Dermis microvascular lymphatic vessel endothelial cell (primary cell): ENCODE measurements at places on chromosomes 16 and 17.
A peak's percentile ranks its signal among the peaks of the same experiment; 100 is the strongest.

- DNase-seq = peak; percentile 52
These were observed 7.0 kb upstream of the TMEM235 start for GRCh38 chr17:78224231-78225087.

DNA sequence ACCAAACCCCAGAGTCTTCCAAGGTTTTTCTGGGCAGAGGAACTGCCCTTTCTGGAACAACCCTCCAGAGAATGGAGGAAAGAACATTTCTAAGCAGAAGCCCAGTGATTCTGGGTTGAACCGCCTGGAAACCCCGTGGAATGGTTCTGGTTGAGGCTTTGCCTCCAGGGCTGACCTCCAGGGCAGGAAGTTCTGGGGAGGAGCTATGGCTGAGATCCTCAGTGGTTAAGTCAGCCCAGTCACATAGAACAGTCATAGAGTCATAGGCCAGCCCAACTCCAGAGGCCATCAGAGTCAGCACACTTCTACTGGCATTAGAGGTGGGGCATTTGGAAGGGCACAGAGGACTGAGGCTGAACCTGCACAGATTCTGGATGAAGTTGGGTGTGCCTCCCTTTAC lies 65.9 kb downstream of the SPACA3 start:
- no peak for DNase-seq

GRCh38 chr17:39009581-39010001 lies 42.4 kb upstream of the FBXO47 start:
- no peak for DNase-seq

DNA sequence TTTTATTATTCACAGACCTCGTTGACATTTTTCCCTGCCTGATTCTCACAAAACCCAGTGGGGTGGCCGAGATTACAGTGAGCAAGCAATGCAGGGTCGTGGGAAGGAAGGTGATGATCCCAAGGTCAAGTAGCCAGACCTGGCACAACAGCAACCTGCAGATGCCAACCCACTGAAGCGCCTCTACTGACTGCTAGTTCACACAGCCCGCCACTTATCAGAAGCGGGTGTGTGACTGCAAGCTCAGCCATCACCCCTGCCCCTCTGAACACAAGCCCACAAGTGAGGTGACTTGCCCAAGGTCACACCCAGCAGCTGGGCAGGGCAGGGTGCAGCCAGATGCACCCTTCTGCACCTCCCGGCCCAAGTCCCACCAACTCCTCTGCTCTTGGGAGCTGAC lies 7.1 kb downstream of the TFAP4 start:
- no peak for DNase-seq

- no peak for DNase-seq
These were observed 1.8 kb downstream of the CDC42EP4 start for GRCh38 chr17:73309727-73310596.

DNA sequence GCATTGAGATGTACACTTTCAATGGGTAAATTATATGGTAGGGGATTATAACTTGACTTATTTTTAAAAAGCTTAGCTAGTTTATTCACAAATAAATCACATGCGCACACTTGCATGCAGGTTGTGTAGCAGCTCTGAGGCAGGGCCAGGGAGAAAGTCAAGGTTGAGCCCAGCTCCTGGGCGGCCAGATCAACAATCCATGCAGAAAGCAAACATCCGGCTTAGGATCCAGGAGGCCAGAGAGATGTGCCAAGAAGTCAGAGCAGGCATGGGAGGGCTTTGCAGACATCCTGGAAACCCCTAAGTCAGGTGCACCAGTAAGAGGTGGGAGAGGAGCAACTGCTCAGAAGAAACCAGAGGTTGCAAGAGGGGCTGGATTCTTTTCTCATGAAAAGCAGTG lies 186.5 kb downstream of the AXIN2 start:
- no peak for DNase-seq

- DNase-seq = peak; percentile 47
These were observed 9.3 kb downstream of the GJD3 start for GRCh38 chr17:40355123-40355803.

GRCh38 chr17:38511150-38512108 lies 83.2 kb downstream of the ARHGAP23 start:
- DNase-seq = no peak

- peak; percentile 20 for DNase-seq
These were observed 41.6 kb downstream of the SNX11 start for GRCh38 chr17:48148854-48149786.

DNA sequence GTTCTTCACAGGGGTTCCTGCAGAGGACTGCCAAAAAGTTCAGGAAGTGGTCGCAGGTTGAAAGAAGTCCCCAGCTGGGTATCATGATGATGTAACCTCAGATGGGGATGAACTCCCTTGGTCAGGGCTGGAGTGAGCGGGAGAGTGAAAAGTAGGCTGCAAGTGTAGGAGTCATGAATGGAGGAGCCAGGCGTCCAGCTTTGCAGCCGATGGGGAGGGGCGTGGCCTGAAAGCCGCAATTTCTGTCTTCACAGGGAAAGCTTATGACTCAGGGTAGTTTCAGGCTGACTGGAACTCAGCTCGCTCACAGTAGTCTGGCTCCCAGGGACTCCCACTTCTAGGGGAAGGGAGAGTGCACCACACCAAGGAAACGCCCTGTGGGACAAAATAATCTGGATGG lies 70.0 kb upstream of the HS3ST3A1 start:
- no peak for DNase-seq

DNA sequence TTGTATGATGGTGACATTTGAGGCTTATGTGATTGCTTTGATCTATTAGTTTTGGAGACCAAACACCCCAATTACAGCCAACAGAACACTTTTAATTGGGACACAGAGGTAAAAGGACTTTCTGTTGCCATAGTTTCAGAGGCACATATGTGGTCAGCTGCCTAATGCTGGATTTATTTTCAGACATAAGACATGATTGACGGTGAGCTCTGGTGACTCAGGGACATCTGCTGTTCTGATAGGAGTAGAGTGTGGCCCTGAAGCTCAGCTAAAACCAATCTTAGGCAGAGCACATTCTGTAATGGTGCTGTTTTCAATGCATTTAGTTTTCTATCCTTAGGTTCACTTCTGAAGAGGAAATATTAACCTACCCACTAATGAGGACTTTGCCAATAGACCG lies 247.1 kb downstream of the UTP18 start:
- no peak for DNase-seq

DNA sequence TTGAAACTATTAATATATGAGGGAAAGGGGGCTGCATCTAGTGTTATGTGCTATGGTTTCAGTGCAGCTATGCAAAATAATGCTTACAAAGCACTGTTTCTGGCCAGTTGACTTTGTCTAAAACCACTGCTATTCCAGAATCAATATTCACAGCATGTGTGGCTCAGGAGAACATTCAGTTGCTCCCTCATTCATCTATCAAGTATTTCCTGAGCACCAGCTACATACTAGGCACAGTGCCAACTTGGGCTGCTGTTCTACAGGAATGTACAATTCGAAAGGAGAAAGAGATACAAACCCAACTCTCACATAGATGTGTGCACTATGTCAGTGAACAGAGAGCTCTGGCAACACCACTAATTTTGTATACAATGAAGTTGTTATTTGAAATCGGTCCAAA lies 183.0 kb downstream of the PHKB start:
- peak; percentile 92 for DNase-seq

- DNase-seq = no peak
These were observed 82.9 kb downstream of the SDR42E1 start for GRCh38 chr16:81928271-81928918.

GRCh38 chr17:82098939-82099763 lies 1.1 kb upstream of the FASN start:
- DNase-seq = no peak

DNA sequence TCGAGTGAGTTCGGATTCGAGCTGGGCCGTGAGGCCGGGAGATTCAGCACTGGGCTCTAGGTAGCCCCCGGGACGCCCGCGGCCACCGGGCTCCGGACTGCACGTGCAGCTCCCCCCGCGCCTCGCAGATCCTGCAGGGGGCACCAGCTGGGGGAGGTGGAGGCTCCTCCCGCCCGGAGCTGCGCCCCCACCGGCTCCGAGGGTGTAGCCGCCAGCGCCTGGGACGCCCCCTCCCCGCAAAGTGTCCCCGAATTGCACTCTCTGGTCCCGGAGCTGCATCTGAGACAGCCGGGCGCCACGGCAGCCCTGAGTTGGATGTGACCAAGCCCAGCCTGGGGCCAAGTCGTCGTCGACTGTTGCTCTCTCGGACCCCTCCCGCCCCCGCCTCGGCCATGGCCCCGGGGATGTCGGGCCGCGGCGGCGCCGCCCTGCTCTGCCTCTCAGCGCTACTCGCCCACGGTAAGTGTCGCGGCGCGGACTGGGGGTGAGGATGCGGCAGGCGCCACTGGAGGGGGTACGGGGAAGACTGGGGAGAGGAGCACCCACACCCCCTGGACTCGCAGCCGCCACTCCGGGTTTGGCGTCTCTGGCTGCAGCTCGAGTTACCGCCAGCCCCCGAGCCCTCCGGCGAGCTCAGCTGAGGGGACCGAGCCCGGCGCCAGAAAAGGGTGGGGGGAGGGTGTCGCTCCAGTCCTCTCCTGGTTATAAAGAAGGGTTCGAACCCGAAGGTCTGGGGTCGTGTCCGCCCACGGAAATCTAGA lies 1.5 kb downstream of the TMEM132E start:
- DNase-seq = no peak

- peak; percentile 75 for DNase-seq
These were observed 19.7 kb downstream of the GOSR2 start for GRCh38 chr17:46942441-46943217.

DNA sequence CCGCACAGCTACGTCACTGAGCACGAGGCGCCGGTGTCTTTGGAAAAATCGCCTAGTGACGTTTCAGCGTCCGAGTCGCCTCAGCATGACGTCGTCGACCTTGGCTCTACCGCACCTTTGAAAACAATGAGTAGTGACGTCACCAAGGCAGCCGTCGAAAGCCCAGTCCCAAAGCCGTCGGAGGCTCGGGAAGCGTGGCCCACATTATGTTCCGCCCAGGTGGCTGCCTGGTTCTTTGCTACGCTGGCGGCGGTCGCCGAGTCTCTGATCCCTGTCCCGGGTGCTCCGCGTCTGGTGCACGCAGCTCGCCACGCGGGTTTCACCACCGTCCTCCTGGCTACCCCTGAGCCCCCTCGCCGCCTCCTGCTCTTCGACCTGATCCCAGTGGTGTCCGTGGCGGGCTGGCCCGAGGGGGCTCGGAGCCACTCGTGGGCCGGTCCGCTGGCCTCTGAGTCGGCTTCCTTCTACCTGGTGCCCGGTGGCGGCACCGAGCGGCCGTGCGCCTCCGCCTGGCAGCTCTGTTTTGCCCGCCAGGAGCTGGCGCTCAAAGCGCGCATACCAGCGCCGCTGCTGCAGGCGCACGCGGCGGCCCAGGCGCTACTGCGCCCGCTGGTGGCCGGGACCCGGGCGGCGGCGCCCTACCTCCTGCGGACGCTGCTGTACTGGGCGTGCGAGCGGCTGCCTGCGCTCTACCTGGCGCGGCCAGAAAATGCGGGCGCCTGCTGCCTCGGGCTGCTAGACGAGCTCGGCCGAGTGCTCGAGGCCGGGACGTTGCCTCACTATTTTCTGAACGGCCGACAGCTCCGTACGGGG lies 1.5 kb downstream of the TMEM102 start:
- peak; percentile 71 for DNase-seq

GRCh38 chr17:27607521-27608091 lies 23.4 kb upstream of the LGALS9 start:
- no peak for DNase-seq

DNA sequence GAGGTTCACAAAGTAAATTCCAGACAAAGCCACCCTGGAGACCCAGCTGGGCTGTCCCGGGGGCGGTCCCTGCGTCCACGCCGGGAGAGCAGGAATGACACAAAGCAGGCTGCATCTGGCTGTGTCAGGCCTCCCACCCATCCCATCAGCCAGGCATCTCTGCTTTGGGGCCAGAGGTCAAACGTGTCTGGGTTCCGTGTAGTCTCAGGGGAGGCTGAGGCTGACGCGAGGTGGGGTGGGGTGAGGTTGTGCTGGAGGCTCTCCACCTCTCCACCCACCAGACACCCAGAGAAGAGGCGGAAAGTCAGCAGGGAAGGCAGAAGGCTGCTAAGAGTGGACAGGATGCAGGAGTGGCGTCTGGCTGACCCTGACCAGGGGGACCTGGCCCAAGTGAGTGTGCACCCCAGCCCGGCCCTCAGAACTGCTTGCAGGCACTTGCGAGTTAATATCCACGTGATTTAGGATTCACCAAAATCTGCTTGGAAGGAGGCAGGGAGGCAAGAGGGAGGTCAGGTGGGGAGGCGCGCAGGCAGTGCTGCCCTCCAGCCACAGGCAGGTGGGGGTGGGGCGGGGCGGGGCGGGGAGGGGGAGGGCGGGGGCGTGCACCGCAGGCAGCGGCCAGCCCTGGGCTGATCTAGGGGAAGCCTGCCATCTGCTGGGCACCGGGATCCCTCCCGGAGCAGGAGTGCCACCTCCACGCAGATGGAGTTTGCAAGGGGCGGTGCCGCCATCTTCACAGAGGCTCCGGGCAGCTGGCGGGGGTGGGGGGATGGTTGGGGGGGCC lies 44.3 kb downstream of the TBC1D16 start:
- DNase-seq = peak; percentile 68

GRCh38 chr17:81404558-81405165 lies 9.4 kb downstream of the BAHCC1 start:
- no peak for DNase-seq

DNA sequence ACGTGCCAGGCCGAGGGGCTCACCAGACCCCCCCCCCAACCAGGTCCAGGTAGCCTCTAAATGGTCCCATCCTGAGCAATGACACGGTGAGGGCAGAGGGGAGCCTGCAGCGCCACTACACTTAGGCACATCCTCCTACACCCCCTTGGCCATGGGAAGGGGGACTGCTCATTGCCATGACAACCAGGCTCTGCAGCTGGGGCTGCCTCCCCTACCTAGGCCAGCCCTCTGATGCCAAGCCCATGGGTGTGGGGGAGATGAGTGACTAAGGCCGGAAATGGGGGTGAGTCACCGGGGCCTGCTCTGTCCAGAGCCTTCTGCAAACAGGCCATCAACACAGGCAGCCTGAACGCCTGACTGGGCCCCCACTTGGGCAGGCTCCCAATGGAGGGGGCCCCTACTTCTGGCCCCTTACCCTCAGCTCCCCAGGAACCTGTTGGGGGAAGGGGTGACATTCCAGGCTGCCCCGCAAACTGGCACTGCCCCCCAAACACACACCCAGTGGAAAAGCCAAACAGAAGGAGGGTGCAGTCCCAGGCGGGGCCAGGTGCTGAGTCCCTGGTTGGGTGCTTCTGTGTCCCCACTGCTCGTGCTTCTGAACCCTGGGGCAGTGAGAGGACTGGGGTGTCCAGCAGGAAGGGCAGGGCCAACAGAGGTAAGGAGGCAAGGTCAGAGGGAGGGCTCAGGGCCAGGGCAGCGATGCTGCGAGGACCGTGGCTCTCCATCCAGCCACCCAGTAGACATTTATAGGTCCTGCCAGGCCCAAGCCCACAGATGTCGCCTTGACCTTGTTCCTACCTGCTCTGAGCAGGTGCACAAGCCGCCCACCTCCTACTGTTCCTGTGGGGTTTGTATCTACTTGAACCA lies 8.2 kb downstream of the PLCD3 start:
- peak; percentile 96 for DNase-seq

- no peak for DNase-seq
These were observed 102.8 kb downstream of the TRIM37 start for GRCh38 chr17:59003860-59004259.

- no peak for DNase-seq
These were observed 13.5 kb downstream of the ITGB4 start for GRCh38 chr17:75734674-75735294.

GRCh38 chr16:719815-720446 lies 1.0 kb upstream of the ANTKMT start:
- DNase-seq = no peak
